ENCODE measurements at places on chromosomes 2 and 18. TPM values are rescaled to one million over a fixed set of nuclear protein-coding genes. Genes with fewer than 3 reads are reported as not detected.

The TMEM37 gene
- total RNA-seq: not detected

GRCh38 chr2:42232024-42232423, 62.9 kb downstream of the EML4 start:
- peaks cover 42% of the 10 kb centered on the region for H3K4me1 ChIP-seq
- H3K4me3 ChIP-seq: no peak overlapping the region
- no peak for DNase-seq
- no peak overlapping the region for H3K27ac ChIP-seq
- no peaks in the 10 kb centered on the region for H3K27me3 ChIP-seq
- H3K36me3 ChIP-seq: peaks cover 5% of the 10 kb centered on the region

The NDC80 gene
- 20.3 TPM for total RNA-seq

The TUBA3E gene
- total RNA-seq: not detected

- H3K27me3 ChIP-seq: no peaks in the 10 kb centered on the region
- no peak for DNase-seq
- H3K36me3 ChIP-seq: no peaks in the 10 kb centered on the region
- H3K4me1 ChIP-seq: no peaks in the 10 kb centered on the region
- no peak overlapping the region for H3K27ac ChIP-seq
- no peak overlapping the region for H3K4me3 ChIP-seq
Measured at GRCh38 chr2:86704459-86704971, 15.6 kb upstream of the RMND5A start.

The GBX2 gene
- total RNA-seq: not detected

The RUFY4 gene
- total RNA-seq: 2.1 TPM

The GLI2 gene
- total RNA-seq: not detected

The TGIF1 gene
- 37.3 TPM for total RNA-seq

GRCh38 chr2:129459200-129459876, 520.1 kb upstream of the RAB6C start:
- H3K27me3 ChIP-seq: no peaks in the 10 kb centered on the region
- no peak overlapping the region for H3K27ac ChIP-seq
- no peaks in the 10 kb centered on the region for H3K36me3 ChIP-seq
- H3K4me1 ChIP-seq: no peaks in the 10 kb centered on the region
- no peak overlapping the region for H3K4me3 ChIP-seq

DNA sequence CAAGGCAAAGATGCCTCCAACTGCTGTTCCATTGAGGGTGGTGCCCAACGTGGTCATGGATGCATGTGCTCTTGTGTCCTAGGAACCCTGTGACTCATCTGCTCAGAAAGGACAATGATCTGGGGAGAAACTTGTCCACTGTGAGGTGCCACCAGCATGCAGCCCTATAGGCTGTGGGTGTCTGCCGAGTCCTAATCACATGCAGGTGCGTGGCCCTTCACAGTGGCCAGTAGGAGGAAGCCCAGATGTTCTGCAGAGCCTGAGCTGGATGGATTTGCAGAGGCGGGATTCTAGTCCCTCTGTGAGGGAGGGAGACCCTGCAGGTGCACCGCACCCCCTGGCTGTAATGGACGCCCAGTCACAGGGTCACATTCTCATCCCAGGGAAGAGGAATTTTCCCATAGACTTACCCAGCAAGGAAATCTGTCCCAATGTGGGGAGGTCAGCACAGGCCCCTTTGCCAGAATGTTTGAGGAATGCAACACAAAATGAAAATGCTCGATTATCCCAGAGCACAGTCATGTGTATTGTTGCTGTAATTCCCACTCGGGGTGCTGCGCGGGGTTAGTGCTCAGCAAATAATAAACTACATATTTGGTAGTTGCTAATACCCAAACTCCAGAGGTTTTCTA, 13.9 kb downstream of the GDF7 start:
- no peak for DNase-seq
- H3K36me3 ChIP-seq: peaks cover 16% of the 10 kb centered on the region
- H3K27me3 ChIP-seq: no peaks in the 10 kb centered on the region
- peaks cover 5% of the 10 kb centered on the region for H3K4me1 ChIP-seq
- H3K27ac ChIP-seq: no peak overlapping the region
